ENCODE measurements at places on chromosomes 13 and 19.

- no peak for DNase-seq
These were observed 239.0 kb downstream of the RGCC start for GRCh38 chr13:41696163-41697003.

DNA sequence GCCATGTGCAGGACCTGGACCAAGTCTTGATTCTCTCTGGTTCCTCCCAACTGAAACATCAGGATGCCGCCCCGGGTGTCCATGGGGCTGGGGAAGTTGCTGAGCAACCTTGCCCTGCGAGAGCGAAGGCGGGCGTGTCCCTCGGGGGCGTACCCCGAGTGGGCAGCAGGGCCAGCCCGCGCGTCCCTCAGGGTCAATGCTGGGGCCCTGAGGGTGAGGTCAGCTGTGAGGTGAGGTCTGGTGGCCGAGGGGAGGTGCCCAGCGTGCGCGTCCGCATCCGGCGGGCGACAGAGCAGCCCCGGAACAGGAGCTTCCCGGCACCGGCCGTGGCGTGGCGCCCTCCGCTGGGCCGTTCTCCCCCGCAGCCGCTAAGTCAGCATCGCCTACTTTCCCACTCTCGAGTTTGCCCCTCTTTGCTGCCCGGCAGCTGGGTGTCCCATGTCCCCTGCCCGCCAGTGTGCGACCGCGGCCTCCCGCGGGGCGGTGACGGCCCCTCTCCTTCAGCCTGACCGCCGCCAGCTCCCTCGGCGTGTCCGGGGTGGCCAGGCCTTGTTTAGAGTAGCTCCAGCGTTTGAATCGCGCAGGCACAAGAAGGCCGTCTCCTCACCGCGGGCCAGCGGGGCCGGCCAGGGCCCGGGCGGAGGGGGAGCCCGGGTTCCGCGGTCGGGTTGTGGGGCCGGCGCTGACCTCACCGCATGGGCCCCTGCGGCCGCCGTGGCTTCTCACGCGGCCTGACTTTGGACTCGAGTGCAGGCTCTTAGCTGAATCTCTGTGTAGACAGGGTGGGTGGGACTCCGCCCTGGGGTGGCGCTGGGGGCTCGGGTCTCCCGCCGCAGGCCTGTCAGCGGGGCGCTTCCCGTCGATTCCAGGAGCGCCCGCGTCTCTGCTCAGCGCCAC lies 33.0 kb downstream of the GJA3 start:
- DNase-seq = peak; percentile 56

- no peak for DNase-seq
These were observed 10.5 kb upstream of the ELL start for GRCh38 chr19:18532168-18532890.

GRCh38 chr13:83515268-83516015 lies 366.8 kb downstream of the SLITRK1 start:
- no peak for DNase-seq

GRCh38 chr13:36822785-36823184 lies 3.8 kb downstream of the RFXAP start:
- no peak for DNase-seq

- no peak for DNase-seq
These were observed 1623.1 kb downstream of the SLITRK5 start for GRCh38 chr13:89294115-89294867.
